ENCODE measurements at places on chromosomes 3 and 15.

- no peak for DNase-seq
These were observed 52.9 kb downstream of the TRPM7 start for GRCh38 chr15:50633653-50634052.

DNA sequence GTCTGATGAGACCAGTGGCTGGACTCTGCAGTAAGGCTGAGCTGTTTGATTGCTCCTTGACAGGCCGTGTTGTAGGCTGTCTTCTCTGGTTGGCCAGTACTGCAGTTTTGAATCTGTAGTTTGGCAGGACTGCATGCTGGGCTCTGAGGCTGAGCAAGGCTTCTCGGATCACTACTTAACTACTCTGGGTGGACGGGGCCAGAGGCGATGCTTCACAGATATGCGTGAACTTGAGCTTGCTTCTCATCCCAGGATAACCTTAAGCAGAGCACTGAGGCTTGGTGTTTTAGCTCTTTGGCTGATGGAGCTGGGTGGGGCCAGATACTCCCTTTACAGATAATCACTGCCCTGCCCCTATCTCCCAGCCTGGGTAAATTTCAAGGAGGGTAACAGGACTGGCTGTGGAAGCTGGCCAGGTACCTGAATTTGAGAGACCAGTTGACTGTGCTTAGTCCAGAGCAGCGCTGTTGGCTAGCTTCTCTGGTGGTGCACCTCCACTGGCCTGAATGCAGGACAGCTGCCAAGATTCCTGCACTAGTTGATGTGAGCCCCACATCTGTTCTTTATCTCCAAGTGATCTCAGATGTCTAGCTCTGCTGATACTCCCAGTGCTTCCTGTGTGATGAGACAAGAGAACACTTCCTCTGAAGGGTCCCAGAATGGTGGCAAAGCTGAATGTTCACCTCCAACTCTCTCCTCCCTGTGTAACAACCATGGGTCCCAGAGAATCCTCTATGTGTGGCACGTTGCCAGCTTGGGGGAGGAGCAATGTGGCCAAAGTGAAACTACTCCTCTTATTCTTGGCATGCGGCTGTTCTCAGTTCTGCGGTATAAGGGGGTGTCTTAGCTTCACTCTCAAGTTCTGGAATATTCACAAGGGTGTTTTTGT is 37.9 kb downstream of the RPL39L start:
- DNase-seq = peak; percentile 21

GRCh38 chr3:194327218-194328052 is 23.7 kb downstream of the CPN2 start:
- DNase-seq = peak; percentile 33

- DNase-seq = no peak
These were observed 856.1 kb downstream of the SI start for GRCh38 chr3:164222197-164222596.

DNA sequence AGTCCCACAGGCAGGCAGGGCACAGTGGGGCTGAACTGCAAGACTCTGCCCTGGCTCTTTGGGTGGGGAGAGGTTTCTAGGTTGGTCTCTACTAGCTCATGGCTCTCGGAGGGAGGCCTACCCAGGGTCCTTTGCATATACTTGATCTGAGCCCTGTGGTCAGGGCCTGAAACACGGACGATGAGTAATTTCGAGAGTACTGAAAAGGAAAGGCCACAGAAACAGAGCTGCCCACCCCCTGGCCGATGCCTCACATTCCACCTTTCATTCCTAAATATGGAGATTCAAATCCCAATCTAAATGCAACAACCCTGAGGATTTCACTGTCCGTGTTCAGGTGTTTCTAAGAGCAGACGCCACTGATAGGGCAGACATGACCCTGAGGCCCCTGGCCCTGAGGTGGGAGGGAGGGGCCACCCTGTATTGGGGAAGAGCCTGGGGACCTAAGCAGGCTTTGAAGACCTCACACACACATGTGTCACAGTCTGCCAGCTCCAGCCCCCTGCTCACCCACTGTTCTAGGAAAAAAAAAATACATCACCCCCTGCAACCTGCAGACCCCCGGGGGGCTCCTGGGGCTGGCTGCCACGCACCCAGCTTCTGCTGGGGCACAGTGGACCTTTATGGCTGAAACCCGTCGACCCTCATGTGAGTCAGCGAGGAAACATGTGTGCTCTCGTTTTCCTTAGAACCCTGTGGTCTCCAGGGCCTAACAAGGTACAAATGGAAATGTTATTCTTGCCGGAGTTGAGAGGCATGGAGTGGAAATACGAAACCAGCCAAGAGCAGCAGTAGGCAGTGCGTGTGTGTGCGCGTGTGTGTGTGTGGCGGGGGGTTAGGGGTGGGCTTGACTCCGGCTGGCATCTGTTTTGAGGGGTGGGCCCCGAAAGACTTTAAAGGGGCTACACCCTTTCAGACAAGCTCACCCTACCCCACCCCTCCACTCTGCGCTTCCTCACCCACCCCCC is 112.7 kb downstream of the CHSY1 start:
- DNase-seq = no peak

DNA sequence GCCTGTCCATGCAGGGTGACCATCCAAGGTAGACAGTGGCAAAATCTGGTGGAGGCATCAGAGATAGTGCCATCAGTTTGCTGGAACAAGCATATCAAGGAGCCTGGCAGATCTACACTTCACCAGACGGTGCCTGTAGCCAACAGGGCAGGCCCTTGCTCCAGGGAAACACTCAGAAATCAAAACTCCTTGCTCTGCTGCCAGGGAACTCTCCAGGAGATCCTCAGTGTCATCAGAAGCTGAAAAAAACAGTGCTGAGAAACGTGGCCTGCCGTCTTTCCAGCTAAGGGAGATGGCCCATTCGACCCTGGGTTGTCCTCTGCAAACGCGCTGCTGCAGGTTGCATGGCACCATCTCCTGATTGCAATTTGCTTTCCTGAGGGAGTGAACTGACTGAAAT is 30.5 kb upstream of the ATP13A3 start:
- DNase-seq = no peak

GRCh38 chr3:84275532-84275931 is 683.3 kb upstream of the CADM2 start:
- no peak for DNase-seq

- no peak for DNase-seq
These were observed 86.5 kb upstream of the MYZAP start for GRCh38 chr15:57505056-57505715.

DNA sequence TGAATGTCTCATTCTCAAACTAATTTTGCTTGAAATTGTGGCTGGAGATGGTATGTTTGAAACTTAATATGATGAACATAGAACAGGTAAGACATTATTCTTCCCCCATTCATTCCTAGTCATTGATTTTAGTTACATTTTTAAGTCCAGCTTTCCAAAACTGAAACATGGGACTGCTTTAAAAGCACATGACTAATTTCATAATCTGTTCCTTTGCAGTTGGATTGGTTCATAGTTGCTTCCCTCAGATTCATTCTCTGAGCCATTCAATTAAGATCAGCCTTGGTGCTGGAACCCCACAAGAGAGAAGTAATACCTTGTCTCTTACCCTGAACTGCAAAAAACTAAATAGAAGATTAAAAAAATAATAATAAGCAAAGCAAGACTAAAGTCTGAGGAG is 87.5 kb upstream of the TGFBR2 start:
- DNase-seq = no peak

- DNase-seq = no peak
These were observed 37.8 kb downstream of the LMCD1 start for GRCh38 chr3:8539419-8539818.

- DNase-seq = no peak
These were observed 45.4 kb upstream of the TMC3 start for GRCh38 chr15:81419332-81419943.

- no peak for DNase-seq
These were observed 16.2 kb downstream of the DPH6 start for GRCh38 chr15:35529784-35530183.

- DNase-seq = no peak
These were observed 1.4 kb downstream of the PCCB start for GRCh38 chr3:136251511-136251910.

DNA sequence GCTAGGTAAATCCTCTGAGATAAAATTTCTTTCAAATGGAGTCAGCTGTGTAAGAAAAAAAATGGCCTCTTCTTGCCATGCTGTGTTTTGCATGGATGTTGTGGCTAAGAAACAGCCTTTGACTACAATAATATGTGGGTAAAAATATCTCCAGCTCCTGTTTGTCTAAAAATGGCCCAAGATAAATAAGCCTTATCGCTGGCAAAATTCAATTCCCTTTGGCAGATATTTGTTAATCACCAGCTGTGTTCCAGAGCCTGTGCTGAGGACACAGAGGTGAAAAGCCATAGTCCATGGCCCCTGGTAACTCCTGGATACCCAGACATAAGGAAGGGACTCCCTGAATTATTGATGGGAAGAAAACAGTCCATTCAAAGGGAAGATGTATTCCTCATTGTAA is 15.3 kb upstream of the RAMAC start:
- DNase-seq = no peak

DNA sequence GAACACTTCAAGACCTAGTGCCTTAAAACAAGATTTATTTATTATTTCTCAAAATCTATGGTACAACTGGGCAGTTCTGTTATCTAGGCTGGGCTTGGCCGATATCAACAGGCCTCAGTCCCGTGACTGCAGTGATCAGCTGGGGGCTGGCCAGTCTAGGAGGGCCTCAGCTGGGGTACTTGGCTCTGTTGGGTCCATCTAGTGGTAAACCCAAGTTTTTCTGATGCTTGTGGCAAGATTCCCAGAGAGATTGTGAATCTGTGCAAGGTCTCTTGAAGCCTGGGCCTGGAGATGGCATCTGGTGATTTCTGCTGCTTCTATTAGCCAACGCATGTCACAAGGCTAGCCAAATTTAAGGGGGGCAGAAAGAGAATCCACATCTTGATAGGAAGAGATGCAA is 482.4 kb upstream of the SGO1 start:
- DNase-seq = peak; percentile 6

GRCh38 chr3:143000528-143000927 is 842 bp upstream of the U2SURP start:
- DNase-seq = peak; percentile 68

DNA sequence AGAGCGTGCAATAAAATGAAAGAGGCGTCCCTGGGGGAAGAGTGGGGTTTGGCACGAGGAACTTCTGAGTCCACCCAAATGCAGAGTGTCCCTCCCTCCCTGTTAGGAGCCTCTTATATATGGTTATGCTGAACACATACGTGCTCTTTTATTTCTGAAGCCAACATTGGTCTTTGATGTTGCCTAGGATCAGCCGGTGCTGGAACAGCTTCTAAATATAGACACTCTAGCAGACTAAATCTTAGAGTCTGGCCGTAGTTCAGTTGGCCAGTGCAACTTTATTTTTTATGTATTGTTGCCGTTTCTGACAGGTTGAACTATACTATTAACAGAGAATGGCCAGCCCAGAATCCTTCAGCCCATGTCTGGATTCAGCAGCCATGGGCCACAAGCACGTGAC is 128.7 kb downstream of the GHSR start:
- DNase-seq = no peak

DNA sequence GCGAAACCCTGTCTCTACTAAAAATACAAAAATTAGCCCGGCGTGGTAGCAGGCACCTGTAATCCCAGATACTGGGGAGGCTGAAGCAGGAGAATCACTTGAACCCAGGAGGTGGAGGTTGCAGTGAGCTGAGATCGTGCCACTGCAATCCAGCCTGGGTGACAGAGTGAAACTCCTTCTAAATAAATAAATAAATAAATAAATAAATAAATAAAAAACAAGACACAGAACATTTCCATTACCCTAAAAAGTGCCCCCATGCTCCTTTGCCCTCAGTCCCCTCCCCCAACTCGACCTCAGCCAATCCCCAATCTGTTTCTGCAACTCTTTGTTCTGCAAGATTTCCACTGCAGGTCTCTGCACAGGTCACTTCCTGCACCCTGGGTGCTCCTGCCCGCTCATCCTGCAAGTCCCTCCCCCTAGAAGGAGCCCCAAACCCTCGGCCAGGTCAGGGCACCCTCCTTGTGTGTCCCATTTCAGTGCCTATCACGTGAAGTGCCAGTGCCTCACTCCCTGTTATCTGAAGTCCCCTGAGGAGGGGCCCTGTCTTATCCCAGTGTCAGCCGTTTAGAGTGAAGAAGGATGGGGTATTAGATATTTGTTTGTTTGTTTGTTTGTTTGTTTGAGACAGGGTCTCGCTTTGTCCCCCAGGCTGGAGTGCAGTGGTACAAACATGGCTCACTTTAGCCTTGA is 1.1 kb downstream of the FAM240A start:
- no peak for DNase-seq

GRCh38 chr3:88031642-88032077 is 27.1 kb downstream of the CGGBP1 start:
- peak; percentile 59 for DNase-seq

DNA sequence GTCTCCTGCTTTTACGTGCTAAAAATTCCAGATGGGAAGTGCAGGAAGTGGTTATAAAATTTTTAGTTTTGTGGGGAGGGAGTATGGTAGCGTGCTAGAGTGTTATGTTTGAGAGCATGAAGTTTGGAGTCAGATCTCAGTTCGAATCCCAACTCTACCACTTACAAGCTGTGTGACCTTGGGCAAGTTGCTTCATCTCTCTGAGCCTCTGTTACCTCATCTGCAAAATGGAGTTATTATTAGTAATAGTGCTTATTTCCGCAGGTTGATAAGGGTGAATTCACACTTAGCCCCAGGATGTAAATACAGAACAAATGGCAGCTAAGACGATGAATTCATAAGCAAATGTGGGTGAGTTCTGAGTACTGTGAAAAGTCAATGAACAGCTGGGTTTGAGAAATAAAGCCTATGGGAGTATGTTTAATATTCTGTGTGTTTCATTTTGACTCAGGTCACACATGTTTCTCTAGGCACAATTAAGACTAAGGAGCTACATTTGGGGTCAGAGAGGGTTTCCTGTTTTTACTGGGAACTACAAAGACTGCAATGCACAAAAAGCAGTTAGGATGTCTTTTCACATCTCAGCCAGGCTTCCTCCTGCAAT is 73.1 kb upstream of the FEZF2 start:
- DNase-seq = no peak

DNA sequence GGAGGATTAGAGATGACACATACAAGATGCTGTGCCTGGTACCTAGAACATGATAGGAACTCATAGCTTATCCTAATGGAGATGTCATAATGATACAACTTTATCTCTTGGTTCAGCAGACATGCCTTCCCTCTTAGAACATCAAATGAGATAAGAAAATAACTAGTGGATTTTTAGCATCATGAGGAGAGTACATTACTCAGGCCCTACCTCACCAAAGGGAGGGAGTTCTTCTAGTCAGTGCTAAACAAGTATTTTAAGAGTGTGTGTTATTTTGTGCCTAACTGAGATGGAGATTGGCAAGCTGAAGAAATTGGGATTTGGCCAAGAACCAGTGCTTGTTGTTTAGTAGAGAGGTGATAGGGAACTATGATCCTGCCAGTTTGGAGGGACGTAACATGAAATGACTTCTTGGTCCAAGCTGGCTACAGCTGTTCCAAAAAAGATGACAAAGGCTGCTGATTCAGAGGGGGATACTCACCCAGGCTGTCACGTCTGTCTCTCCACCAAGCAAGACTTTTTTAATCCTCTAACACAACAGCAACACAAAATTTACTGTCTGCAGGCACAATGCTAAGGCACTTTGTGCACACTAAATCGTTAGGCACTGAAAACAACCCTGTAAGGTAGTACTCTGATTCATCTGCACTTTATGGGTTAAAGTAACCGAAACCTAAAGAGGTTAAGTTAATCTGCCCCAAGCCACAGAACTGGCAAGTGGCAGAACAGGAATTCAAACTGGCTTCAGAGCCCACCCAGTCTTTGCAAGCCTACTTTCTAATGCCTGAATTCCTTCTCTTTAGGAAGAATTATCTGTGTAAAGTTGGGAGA is 126.5 kb downstream of the CMSS1 start:
- DNase-seq = no peak

- DNase-seq = no peak
These were observed 138.8 kb downstream of the SMAD6 start for GRCh38 chr15:66840615-66841390.
